Endothelial cell of umbilical vein (primary cell): ENCODE measurements at places on chromosomes 2 and 18. TPM values are rescaled to one million over a fixed set of nuclear protein-coding genes. Genes with fewer than 3 reads are reported as not detected.

The ZEB2 gene
- 44.5 and 49.6 TPM in 2 replicates for total RNA-seq

The AGXT gene
- not detected in 2 replicates for total RNA-seq

The MBD2 gene
- 105 and 110 TPM in 2 replicates for total RNA-seq

The GAREM2 gene
- 3.1 and 4.5 TPM in 2 replicates for total RNA-seq

The PIEZO2 gene
- total RNA-seq, result 5.0 and 11.2 TPM in 2 replicates

The ANKRD29 gene
- total RNA-seq, result 1.2 and 2.6 TPM in 2 replicates

The ALPI gene
- not detected in 2 replicates for total RNA-seq

The CHRNA1 gene
- 8.7 and 11.3 TPM in 2 replicates for total RNA-seq

The ID2 gene
- 4.1 and 4.7 TPM in 2 replicates for total RNA-seq

The DLX2 gene
- total RNA-seq, result not detected in 2 replicates

The ADNP2 gene
- 19.8 and 20.6 TPM in 2 replicates for total RNA-seq

The DNAH7 gene
- total RNA-seq, result 0.05 and 0.24 TPM in 2 replicates

The CROCC2 gene
- not detected in 2 replicates for total RNA-seq

The DIPK1C gene
- not detected in 2 replicates for total RNA-seq

The SMYD1 gene
- not detected in 2 replicates for total RNA-seq

The LYPD1 gene
- total RNA-seq, result 59.0 and 76.6 TPM in 2 replicates

The HTR2B gene
- total RNA-seq, result 0.55 and 0.93 TPM in 2 replicates

The POTEJ gene
- total RNA-seq, result 0.24 TPM in 1 of 2 replicates, not detected in the other

The GBX2 gene
- 3.6 TPM in 2 replicates for total RNA-seq

The MBD1 gene
- 77.5 and 78.6 TPM in 2 replicates for total RNA-seq

The MTA3 gene
- total RNA-seq, result 49.9 and 53.3 TPM in 2 replicates

The TSN gene
- 76.1 and 79.8 TPM in 2 replicates for total RNA-seq

The ATOH8 gene
- 12.7 and 12.8 TPM in 2 replicates for total RNA-seq

The MEIS1 gene
- 26.3 and 26.5 TPM in 2 replicates for total RNA-seq

The UNC80 gene
- total RNA-seq, result not detected in 2 replicates

The PKDCC gene
- 5.9 and 6.9 TPM in 2 replicates for total RNA-seq

The AQP12A gene
- not detected in 2 replicates for total RNA-seq

The NTSR2 gene
- not detected in 2 replicates for total RNA-seq

The GCG gene
- total RNA-seq, result not detected in 2 replicates

The SPDYA gene
- total RNA-seq, result 0.92 and 1.6 TPM in 2 replicates

The TDRD15 gene
- not detected in 2 replicates for total RNA-seq

The EIPR1 gene
- total RNA-seq, result 30.8 and 31.4 TPM in 2 replicates

The AMER3 gene
- total RNA-seq, result not detected in 2 replicates

The TPGS2 gene
- total RNA-seq, result 148 and 150 TPM in 2 replicates

The DES gene
- not detected in 2 replicates for total RNA-seq

The UGT1A10 gene
- total RNA-seq, result not detected in 2 replicates

The NEUROD1 gene
- not detected in 2 replicates for total RNA-seq

The FHL2 gene
- 178 and 197 TPM in 2 replicates for total RNA-seq

The MARCO gene
- not detected in 2 replicates for total RNA-seq

The EXOC6B gene
- total RNA-seq, result 23.6 and 34.8 TPM in 2 replicates

The PJVK gene
- 1.4 and 1.8 TPM in 2 replicates for total RNA-seq

The RTP5 gene
- not detected in 2 replicates for total RNA-seq

The INSIG2 gene
- 19.7 and 26.9 TPM in 2 replicates for total RNA-seq

The CD207 gene
- total RNA-seq, result not detected in 2 replicates

The IL36G gene
- total RNA-seq, result not detected in 2 replicates

The CPLX4 gene
- total RNA-seq, result not detected in 2 replicates

The GREB1L gene
- 0.22 and 0.76 TPM in 2 replicates for total RNA-seq

The PLEKHA3 gene
- 24.6 and 26.6 TPM in 2 replicates for total RNA-seq

The SERPINB12 gene
- total RNA-seq, result not detected in 2 replicates

The FAM228A gene
- 1.00 TPM in 1 of 2 replicates, not detected in the other for total RNA-seq

The CPO gene
- not detected in 2 replicates for total RNA-seq

The STARD7 gene
- 107 and 132 TPM in 2 replicates for total RNA-seq
